Activated T-helper 1 cell treated with Interleukin-2 at 50 U/mL for 16 hours (primary cell): ENCODE measurements at places on chromosomes 5 and 9.

DNA sequence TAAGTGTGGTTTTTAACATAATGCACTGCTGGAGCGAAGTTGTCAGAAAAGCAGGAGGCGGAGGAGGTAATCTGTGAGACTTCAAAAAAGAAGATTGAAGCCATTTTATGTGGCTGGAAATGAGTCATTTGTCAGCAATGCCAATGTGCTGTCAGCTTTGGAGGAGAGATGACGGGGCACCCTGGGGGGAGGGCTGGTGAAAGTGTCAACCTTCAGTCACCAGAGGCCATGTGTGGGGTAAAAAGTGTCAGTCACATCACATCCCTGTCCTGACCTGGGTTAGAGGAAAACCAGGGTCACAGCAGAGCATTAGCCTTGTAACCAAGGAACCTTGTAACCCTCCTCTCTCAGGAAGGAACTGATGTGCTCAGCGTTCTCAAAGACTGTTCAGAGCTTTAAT is 59.1 kb downstream of the TLR4 start:
- DNase-seq, result no peak

DNA sequence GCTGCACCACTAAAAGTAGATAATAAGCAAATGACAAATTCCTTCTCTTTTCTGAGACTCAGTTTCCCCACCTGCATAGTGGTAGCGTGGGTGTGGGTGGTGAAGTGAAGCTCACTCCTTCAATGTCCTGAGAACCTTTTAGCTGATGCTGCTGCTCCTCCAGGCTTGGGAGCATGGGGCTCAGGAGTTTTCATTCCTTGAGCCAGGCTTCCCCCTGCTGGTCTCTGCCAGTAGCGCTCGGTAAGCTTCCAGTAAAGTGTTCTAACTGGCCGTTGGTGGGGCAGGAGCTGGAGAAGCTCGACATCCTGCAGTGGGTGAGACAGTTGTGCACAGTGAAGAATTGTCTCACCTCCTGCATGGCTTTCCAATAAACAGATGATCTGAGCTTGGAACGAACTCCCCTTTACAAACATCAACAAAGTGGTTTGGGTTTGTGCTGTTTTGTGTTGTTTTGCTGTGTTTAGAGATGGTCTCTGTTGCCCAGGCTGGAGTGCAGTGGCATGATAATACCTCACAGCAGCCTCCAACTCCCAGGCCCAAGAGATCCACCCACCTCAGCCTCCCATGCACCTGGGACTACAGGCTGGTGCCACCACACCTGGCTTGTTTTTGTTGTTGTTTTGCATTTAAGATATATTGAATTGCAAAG is 34.6 kb downstream of the SPARC start:
- DNase-seq, result peak; percentile 20

DNA sequence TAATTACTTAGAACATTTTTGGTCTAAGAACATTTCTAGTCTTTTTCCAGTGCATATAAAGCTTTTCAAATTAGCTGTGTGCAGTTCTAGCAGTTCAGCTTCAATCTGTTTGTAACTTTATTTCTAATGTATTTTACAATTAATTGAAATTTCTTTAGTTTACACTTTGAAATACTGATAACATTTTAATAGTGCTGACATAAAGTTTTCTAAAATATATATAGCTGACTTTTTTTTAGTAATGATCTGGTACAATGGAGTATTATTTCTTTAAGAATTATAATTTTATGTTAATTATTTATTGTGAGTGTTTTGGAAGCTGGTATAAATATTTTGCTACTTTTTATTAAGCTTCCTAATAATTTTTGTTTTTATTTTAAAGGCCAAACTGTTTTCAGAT is 43.3 kb downstream of the CCNH start:
- no peak for DNase-seq

- no peak for DNase-seq
Measured at GRCh38 chr5:137822984-137823383, 44.7 kb upstream of the MYOT start.

DNA sequence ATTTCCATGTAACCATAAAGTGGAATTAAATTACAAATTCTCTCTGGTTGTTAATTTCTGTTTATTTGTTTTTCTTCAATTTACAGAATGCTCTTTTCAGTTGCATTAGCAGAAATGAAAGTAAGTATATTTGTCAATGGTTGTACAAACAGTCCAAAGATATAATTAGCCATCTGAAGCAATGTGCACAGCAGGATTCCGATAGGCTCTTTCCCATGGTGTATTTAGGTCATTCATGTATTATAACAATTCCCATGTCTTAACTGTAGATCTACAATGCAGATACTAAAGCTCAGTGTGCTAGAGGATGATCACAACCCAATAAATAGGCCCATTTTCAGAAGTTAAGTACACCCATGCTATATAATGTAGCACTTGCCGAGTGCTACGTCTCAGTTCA is 43.8 kb downstream of the RECK start:
- DNase-seq, result no peak

DNA sequence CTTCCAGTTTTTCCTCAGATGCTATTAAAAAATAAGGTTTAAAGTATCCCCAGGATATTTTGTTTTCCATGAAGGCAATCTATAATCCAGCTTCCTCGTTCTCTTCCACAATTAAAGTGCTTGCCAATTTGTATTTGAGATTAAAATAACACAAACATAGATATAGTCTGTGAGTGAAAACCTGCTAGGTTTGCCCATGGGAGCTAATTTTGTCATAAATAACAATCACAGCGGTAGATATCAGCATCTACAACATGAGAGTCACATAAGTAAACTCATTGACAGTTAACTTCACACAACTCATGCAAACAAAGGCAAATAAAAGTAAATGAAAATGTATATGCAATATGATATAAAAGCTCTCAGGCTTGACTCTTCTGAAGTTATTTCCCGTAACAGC is 29.2 kb upstream of the RASGRF2 start:
- DNase-seq, result no peak

DNA sequence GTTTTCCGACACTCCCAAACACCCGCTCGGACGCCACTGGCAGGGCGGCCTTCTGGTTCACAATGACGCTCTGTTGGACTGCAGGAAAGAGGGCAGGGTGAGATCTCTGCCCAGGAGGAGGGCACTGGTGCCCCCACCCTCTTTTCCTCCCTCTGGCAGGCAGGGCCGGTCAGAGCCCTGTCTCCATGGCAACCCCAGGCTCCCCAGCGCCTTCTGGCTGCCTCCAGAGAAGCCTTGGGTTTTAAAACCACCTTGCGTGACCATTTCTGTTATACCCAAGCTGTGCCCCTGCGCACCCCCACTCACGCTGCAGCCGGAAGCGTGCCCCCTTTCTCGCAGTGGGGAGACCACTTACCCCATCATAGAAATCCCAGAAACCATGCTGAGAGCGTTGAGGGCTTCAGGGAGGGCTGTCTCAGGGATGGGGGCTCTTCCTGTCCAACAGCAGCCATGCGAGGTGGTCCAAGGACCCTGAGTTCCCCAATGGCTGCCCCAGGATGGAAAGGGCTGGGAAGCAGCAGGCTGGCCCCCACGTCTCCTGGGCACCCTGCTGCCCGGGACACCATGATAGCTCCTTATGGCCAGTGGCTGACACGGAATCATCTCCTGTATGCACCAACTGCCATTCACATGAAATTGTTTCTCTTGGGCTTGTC is 7.3 kb downstream of the C9orf50 start:
- DNase-seq, result no peak

GRCh38 chr9:111527347-111527746 is 2.4 kb downstream of the ZNF483 start:
- DNase-seq, result no peak

DNA sequence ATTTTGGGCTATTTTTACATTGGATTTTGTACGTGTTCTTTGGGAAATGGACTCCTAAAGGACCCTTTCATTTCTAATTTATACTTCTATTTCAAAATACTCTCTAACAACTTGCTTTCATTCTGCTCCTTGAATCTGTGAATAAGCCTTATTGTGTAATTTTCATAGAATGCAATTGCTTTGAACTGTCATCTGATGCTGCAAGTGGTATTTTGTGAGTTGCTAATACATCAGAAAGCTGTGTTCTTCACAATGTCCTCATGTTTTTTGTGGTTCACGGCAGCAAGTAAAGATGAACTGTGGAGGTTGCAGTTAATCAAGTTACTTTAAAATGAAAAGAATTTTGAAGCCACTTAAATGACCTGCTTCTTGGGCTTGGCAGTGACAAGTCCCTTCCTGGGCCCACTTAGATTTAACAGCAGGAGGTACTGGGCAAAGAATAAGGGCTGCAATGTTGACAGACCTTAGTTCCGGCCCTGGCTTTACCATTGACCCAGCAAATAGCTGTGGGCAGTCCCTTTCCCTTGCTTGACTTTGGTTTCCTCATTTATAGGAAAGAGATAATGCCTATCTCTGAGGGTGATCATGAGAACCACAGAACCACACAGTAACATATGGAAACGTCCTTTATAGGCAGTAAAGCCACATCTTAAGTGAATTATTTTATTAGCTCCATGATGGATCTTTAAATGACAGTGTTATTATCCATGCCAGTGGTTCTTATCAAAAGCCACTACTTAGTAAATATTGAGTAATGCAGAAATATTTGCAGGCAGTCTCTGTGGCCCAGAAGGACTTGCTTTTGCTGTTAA is 54.8 kb downstream of the IQGAP2 start:
- DNase-seq, result no peak

GRCh38 chr5:77398896-77399295 is 93.2 kb downstream of the WDR41 start:
- no peak for DNase-seq

DNA sequence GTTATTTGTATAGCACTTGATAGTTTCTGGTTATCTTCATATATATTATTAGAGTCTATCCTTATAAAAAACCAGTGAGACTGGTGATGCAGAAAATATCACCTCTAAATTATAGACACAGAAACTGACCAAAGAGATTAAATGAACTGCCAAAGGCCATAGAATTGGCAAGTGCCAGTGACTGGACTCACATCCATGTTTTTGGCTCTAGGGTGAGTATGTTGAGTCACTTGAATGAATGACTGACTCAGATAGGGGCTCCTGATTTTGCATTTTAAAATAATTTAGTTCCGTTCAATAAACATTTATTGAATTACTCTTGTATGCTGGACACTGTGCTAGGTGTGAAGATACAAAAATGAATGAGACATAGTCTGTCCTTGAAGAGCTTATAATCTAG is 70.7 kb downstream of the NR2F1 start:
- no peak for DNase-seq

DNA sequence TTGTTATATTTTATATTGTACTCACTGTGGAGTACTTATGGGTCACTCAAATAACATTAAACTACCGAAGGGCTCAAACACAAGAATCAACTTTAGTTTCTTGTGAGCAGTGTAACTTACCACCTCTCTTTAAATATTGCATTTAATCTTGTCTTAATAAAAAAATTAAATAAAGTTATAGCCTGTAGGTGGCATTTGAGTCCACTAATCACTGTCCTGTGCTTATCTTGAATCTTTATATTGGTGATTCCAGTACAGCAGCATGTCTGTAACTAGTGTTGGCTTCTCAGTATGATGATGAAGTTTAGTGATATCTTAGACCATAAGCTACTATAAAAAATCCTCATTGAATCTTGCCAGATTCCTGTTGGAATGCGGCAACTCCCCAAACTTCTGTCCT is 313.8 kb downstream of the FAM170A start:
- no peak for DNase-seq

GRCh38 chr5:147361441-147362175 is 126.8 kb downstream of the STK32A start:
- DNase-seq, result no peak

GRCh38 chr5:107217721-107218130 is 453.0 kb downstream of the EFNA5 start:
- no peak for DNase-seq

DNA sequence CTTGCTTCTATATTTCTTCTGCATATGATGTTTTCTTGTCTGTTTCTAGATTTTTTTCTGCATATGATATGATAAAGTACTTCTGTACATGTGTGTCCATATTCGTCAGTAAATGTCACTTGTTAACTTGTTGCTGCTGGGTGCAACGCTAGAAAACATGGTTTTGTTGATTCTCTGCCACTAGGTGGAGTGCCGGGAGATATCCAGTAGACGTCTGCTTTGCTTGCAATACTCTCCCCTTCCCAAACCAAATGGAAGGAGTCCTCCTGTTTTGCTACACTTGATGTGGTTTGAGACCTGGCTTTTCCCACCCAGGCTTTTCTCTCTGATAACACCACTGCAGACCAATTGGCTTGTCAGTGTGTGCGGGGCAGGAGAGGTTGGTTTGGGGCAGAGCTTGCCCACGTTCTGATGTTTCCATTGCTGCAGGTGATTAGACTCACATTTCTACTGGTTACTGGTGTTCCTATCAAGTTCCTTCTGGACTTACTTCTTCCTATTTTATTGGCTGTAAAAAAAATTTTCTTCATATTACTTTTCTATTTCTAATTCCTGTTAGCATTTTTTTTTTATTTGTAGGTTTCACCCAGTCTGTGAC is 900.0 kb upstream of the CDH10 start:
- DNase-seq, result no peak

- no peak for DNase-seq
Measured at GRCh38 chr5:175629261-175629660, 28.6 kb upstream of the HRH2 start.

- no peak for DNase-seq
Measured at GRCh38 chr5:143932584-143932983, 120.6 kb downstream of the HMHB1 start.

GRCh38 chr9:135973277-135974219 is 12.4 kb upstream of the UBAC1 start:
- no peak for DNase-seq

DNA sequence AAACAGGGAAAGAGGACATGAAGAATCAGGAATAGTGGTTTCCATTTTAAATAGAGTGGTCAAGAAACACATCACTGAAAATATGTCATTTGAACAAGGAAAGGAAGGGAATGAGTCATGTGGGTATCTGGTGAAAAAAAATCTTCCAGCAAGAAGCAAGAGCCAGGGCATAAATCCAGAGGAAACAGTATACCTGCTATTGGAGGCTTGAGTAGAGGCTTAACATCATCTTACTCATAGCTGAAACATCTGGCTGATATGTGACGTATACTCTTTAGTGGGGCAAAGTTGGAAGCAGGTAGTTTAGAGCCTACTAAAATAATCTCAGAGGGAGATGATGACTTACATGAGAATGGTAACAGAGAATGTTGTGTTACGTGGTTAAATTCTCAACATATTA is 517.2 kb downstream of the CAAP1 start:
- DNase-seq, result no peak

- no peak for DNase-seq
Measured at GRCh38 chr5:88602584-88602983, 280.4 kb downstream of the MEF2C start.

- no peak for DNase-seq
Measured at GRCh38 chr5:116423587-116424257, 150.9 kb downstream of the SEMA6A start.

DNA sequence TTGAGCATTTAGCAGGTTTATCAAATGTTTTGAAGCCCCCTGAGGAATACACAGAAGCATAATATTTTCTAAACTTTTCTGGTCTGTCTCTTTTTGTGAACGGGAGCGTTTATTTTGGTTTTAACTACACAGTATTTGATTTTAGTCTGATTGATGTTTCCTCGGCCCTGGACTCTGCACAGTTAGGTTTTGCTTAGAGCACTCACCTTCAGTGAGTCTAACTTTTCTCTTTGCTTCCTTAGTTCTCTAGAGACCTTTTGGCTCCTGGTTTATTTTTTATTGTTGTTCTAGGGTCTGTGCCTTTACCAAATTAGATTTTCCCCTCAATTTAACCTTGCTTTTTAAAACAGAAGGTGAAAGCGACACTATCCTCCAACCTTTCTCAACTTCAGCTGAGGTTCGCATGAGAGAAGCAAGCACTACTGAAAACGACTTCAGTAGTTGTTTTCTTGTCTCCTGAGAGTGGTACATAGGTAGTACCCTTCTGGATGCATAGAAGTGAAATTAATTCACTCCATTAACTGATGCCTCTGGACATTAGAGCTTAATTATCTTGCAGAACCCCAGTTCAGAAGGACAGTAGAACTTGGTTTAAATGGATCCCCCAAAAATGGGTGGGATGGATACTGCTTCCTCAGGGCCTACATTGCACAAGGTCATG is 166.7 kb upstream of the ELL2 start:
- no peak for DNase-seq
